Astrocyte of the spinal cord (primary cell): ENCODE measurements at places on chromosomes 13 and 19.

DNA sequence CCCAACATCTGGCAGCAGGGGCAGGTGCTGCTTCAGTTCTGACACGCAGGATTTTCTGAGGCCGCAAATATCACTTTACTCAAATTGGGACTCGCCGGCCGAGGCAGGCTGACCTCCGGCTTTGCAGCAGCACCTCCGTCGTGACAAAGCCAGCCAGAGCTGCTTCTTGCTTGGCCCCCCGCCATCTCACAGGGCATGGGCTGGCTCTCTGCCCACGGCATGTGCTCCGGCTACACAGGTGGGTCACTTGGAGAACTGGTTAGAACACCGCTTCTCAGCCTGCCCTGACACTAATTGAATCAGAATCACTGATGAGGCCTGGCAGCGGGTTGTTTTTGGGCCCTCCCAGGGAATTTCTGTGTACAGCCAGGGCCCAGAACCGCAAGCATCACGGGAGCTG is 112.3 kb downstream of the SLC7A1 start:
- no peak for DNase-seq

GRCh38 chr13:96474181-96474557 is 384.3 kb downstream of the HS6ST3 start:
- no peak for DNase-seq

GRCh38 chr19:18650468-18651041 is 13.7 kb downstream of the KLHL26 start:
- peak; percentile 75 for DNase-seq

GRCh38 chr13:91247768-91248167 is 99.7 kb upstream of the MIR17HG start:
- peak; percentile 27 for DNase-seq

GRCh38 chr13:96200810-96201209 is 110.9 kb downstream of the HS6ST3 start:
- DNase-seq, result no peak

- DNase-seq, result no peak
These were observed 454.5 kb downstream of the SUCLA2 start for GRCh38 chr13:47546391-47547225.

DNA sequence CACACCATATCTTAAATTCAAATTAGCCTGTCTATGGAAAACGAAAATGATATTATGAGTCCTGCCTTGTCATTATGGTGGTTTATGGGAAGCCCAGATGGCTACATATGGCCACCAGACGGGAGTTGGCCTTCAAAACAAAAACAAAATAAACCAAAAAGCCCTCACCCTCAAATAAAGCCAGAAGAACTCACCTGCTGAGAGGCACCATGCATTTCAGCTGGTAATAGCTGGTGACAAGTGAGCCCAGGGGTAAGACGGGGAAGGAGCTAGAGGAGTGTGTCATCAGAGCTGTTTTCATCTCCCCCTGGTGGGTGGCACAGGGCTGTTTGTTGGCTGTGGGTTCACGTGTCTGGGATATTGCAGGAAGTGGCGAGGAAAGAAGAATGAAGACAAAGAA is 152.9 kb downstream of the EFNB2 start:
- DNase-seq, result no peak

DNA sequence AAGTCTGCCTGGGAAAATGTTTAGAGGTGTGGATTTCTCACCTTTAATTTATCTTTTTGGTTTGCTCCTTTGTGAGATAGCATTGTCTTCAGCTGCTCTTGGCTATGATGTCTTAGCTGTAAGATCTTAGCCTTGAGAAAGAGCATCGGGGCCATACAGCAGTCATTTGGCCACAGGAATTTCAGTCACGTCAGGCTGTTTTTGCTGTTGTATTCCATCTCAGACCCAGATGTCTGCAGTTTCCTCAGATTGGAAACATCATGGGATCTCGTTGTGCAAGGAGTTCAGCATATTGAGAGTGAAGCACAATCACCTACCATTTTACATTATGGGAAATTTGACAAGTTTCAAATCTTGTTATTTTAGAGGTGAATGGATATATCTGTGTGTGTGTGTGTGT is 89.3 kb upstream of the C1QTNF9B start:
- peak; percentile 53 for DNase-seq

DNA sequence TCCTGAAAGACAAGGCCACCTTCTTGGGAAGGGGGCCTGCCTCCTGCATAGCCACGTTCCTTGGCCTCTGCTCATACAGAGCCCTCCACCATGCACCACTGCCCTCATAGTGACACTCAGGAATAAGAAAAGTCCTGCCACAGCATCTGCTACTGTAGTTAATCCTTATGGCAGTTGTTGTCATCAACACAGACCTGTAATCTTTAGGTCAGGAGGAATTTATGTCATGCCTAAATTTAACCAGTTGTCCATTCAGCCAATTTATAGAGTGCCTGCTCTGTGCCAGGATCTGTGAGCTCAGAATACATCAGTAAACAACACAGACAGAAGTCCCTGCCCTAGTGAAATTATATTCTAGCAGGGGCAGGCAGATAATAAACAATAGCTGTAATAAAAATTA is 44.4 kb downstream of the FAM124A start:
- DNase-seq, result no peak

- DNase-seq, result no peak
These were observed 31.2 kb upstream of the ANKRD10 start for GRCh38 chr13:110945928-110946570.

DNA sequence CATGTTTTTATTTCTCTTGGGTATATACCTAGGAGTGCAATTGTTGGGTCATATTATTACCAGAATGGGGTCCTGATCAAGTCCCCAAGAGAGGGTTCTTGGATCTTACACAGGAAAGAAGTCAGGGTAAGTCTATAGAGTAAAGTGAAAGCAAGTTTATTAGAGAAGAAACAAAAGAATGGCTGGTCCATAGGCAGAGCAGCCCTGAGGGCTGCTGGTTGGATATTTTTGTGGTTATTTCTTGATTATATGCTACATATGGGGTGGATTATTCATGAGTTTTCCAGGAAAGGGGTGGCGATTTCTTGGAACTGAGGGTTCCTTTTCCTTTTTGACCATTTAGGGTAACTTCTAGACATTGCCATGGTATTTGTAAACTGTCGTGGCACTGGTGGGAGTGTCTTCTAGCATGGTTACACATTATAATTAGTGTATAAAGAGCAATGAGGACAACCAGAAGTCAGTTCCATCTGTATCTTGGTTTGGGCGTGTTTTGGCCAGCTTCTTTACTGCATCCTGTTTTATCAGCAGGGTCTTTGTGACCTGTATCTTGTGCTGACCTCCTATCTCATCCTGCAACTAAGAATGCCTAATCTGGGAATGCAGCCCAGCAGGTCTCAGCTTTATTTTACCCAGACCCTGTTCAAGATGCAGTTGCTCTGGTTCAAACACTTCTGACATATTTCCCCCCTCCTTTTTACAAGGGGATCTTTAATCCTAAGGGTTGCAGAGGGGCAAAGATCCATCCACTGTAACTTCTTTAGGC is 41.1 kb downstream of the CEACAM1 start:
- no peak for DNase-seq

DNA sequence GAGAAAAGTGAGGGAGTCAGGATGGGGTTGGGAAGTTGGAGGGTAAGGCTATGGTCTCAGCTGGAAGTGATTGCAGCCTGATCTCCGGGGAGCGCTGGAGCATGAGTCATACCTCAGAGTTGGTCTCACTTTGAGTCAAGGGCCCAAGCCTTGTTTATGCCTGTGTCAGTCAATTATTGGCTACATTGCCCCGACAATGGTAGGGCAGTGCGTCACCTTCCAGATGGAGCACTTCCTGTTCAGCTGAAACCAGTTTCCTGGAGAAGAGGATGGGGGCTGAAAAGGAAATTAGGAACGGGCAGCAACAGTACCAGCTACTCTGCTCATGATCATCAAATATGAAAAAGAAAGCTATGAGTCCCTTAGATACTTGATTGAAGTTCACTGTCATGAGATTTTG is 60.4 kb downstream of the ADGRE1 start:
- no peak for DNase-seq

GRCh38 chr13:28325022-28325421 is 169.9 kb downstream of the FLT1 start:
- no peak for DNase-seq

- peak; percentile 25 for DNase-seq
These were observed 202.2 kb downstream of the SUCLA2 start for GRCh38 chr13:47798906-47799305.

GRCh38 chr13:95239283-95239682 is 62.0 kb downstream of the ABCC4 start:
- no peak for DNase-seq

DNA sequence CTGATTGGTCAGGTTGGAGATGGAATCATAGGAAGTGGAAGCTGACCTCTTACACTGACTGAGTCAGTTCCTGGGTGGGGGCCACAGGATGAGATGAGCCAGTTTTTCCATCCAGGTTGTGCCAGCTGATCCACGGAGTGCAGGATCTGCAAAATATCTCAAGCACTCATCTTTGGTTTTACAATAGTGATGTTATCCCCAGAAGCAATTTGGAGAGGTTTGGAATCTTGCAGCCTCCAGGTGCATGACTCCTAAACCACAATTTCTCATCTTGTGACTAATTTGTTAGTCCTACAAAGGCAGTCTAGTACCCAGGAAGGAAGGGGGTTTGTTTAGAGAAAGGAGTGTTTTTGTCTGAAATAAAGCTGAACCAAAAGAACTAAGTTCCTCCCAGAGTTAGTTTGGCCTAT is 212.8 kb downstream of the SLITRK6 start:
- DNase-seq, result peak; percentile 74

DNA sequence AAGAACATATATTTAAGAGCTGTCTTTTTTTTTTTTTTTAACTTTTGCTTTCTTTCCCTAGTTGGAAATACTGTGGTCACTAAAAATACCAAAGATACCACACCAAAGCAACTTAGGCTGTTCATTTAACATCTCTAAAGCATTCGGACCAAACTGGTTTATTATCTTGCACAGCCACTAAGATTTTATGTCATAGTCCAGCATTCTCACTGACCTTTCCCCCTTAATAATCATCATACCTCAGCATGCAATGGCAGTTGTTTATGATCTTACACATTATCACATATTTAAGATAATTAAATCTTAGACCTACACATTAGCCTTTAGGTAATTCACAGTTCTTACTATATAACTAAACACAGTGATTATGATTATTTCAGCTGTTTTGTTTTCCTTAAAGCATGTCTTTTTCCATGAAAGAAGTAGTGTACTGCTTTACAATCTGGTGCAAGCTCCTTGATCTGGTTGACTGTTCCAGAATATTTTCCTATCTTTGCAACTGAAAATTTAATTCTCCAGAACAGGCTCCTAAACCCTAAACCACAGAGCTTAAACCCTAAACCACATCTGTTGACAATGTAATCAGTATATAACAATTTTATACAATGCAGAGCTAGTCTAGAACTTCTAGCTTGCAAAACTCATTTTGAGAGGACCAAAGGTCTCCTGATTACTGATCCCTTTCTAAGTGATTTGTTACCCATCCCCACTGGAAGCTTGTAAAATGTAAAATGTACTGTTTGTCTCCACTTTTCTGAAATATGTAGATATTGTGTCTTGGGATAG is 74.2 kb downstream of the CDK8 start:
- DNase-seq, result peak; percentile 38

DNA sequence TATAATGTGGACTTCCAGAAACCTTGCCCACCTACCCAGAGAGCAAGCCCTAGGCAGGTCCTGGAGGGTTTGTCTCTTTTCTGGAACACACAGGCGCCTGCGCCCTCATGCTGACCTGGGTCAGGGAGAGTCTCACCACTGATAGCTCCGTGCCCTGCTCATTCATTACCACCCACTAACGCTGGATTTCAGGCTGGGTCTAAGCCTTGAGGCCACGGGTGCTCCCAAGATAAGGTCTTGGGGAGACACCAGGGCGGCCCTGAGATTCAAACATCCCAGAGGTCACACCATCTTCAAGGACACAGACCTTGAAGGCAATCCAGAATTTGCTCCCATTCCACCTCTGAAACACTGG is 5.1 kb downstream of the S1PR2 start:
- no peak for DNase-seq

DNA sequence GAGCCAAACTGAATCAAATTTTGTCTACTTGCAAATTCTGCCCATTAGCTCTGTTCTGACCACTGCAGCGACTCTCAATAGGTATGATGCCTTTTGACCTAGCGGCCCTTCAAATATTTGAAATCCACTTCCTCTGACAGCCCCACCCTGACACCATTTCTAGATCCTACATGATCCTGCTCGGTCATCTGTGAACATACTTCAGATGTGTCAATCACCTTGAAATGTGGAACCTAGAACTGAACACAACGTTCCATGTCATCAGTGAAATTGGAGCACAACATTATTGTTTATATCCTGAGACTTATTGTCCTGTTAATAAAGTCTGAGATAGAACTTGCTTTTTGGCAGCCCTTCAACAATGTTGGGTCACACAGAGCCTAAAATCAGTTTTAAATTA is 98.2 kb downstream of the UBL3 start:
- DNase-seq, result no peak

- DNase-seq, result no peak
These were observed 552.1 kb downstream of the DCT start for GRCh38 chr13:93927431-93927830.

DNA sequence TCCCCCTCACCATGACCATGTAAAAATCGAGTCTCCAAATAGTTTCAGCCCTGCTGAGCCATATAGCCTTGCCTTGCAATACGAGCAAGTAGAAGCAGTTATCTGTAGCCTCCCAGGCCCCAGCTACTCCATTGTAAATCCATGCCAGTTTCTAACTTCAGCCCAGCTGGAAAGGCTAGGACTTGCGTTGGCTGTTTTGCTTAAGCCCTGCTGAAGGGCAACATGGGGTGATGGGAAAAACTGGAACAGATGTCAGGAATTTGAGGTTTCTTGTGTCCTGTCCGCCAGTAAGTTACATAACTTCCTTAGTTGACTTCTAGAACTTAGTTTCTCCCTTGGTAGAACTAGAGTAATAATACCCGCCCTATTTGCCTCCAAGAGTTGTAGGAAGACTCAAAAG is 216.0 kb upstream of the SERP2 start:
- DNase-seq, result no peak

DNA sequence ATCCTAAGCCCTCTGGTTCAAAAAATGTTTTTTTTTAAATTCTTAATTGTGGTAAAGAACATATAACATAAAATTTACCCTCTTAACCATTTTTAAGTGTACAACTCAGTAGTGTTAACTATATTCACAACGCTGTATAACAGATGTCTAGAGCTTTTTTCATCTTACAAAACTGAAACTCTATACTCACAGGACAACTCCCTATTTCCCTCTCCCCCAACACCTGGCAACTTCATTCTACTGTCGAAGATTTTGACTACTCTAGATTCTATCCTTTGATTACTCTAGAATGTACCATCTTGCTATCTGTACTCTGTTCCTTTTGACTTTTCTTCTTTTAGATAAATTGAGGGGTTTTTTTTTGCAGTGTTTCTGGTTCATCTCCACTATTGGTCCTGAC is 200.4 kb downstream of the KLF12 start:
- no peak for DNase-seq

DNA sequence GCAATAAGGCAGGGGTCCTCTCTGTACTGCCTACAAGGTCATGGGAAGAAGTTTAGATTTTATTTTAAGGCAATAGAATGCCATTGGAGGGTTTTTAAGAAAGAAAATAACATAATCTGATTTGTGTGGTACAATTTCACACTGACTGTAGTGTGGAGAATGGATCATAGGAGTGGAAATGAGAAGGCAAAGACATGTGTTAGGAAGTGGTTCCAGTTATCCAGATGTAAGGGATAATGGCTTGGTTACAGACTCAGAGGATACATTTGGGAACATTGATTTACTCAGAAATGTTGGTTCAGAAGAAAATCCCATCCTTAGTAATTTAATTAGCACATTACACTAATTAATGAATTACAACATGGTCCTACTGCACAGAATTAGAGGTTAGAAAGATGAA is 788.2 kb downstream of the SLITRK5 start:
- no peak for DNase-seq

GRCh38 chr19:40460185-40460584 is 5.4 kb downstream of the BLVRB start:
- no peak for DNase-seq

- DNase-seq, result no peak
These were observed 29.6 kb upstream of the RCBTB2 start for GRCh38 chr13:48562296-48563066.
